ENCODE measurements at places on chromosomes 6 and 20.

GRCh38 chr6:156507106-156507505, 270.1 kb upstream of the ARID1B start:
- DNase-seq = no peak

DNA sequence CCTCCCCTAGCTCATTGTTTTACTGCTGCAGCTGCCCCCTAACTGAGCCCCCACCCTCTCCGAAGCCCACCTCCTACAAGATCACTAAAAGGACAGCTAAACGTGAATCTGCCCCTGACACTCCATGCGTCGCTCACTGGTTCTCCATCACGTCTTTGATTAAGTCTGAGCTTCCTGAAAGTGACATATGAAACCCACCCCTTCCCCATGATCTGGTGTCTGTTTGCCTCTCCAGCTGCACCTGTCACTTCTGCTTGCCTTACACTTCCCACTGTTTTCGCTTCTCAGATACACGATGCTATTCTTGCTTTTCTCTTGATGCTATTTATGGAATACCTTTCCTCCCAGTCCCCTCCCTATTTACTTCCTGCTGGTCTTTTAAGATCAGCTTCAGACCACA, 8.0 kb upstream of the PERP start:
- DNase-seq = no peak

- peak; percentile 86 for DNase-seq
These were observed 611.3 kb downstream of the HDGFL1 start for GRCh38 chr6:23180504-23181293.

- DNase-seq = peak; percentile 56
These were observed 21.5 kb upstream of the HS3ST5 start for GRCh38 chr6:114364301-114364700.

GRCh38 chr6:167550941-167551627, 226.2 kb downstream of the TTLL2 start:
- peak; percentile 80 for DNase-seq

GRCh38 chr6:43096451-43097097, 20.5 kb downstream of the PTK7 start:
- peak; percentile 91 for DNase-seq

GRCh38 chr6:129130106-129130505, 247.2 kb downstream of the LAMA2 start:
- DNase-seq = no peak

DNA sequence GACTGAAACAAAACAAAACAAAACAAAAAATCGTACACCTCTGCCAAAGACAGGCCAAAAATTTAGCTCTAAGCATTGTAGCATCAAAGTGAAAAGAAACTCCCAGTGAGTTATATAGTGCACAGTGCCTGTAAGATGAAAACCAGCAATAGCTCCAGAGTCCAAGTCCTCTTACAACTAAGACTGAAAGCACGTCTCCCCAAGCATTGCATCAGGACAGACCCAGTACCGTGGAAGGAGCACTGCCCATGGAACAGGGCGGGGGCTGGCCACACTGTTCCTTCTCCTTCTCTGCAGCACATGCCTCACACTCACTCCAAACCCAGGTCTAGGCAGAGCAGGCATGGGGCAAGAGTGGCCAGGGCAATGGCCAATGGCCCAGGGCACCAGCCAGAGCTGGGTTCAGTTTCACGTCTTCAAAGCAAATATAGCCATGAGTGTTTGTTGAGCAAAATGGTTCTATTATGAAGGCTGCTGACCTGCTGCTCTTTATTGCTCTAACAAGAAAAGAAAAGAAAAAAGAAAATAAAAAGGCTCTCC, 72.2 kb upstream of the PBOV1 start:
- no peak for DNase-seq

GRCh38 chr6:4899249-4900034, 104.4 kb downstream of the RPP40 start:
- DNase-seq = no peak

DNA sequence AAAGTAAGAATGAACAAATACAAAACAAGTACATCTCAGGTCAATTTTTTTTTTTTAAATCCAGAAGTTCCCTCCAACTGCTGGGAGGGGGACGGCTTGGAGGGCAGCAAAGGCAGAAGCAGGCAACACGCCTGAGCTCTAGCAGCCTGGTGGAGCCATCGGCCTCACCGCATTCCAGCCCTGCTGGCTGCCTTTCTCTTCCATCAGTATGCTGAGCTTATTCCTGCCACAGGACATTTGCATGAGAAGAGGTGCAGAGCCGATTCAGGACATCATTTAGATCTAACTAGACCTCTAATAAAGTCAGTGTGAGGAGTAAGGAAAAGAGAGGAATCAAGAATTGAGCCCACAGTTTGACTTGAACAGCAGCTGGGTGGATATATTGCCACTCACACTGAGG, 318.8 kb downstream of the ZFAND3 start:
- DNase-seq = no peak

GRCh38 chr20:48242623-48243022, 457.3 kb upstream of the SULF2 start:
- no peak for DNase-seq

DNA sequence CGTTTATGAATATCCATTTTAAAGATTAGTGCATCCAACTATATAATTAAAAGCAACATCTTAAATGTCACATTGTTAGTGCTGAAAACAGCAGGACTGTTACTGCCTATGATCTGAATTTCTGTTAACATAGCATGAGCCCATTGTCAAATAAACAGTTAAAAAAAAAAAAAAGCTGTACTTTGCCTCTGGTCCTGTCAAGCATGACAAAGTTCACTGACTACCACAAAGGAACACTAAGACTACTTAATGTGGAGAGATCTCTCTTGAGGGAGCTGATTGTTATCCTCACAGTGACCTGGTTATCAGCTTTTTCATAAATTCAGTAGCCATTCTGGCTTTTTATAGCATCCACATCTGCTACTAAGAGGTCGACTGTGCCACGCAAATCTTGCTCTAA, 228.1 kb downstream of the TMEM200A start:
- DNase-seq = no peak

DNA sequence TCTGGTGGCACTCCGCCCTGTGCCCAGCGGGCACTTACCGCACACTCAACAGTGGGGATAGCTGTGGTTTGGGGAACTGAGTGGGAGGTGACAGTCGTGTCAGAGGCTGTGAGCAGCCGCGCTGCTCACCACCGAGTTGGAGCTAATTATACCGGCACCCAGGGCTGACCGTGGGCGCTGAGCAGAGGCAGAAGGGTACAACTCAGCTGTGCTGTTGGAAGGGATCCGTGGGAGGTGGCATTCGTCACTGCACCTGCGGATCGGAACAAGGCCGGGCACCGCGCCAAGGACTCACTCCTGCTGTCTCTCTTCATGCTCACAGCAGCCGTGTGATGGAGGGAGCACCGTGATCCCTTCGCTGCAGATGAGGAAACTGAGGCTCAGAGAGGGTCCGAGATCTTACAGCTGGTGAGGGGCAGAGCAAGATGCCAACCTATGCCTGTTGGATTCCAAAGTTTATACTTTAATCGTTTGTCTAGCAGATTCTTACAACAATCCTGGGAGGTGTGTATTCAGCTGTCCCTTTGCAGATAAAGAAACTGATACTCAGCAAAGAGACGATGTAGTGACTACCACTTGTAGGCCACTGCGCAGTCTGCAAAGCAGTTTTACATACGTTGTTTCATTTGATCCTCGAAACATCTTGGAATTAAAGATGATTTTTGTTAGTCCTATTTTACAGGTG, 713 bp upstream of the ELMO2 start:
- peak; percentile 7 for DNase-seq

DNA sequence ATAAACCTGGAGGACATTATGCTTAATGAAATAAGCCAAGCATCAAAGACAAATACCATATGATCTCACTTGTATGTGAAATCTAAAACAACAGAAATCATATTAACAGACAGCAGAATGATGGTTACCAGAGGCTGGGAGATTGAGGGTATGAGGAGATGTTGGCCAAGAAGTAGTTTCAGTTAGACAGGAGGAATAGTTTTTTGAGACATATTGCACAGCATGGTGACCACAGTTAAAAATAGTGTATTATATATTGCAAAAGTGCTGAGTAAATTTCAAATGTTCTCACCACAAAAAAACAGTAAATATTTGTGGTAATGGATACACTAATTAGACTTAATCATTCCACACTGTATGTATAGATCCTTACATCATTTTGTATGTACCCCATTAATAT, 1.8 kb downstream of the GABRR1 start:
- no peak for DNase-seq
